Hair follicle dermal papilla cell (primary cell): ENCODE measurements at places on chromosomes 5 and 9. TPM values are rescaled to one million over a fixed set of nuclear protein-coding genes. Genes with fewer than 3 reads are reported as not detected.

The CDH12 gene
- 0.12 and 0.16 TPM in 2 replicates for total RNA-seq

The SPATA31E1 gene
- total RNA-seq: not detected in 2 replicates

The MSX2 gene
- 14.8 and 20.3 TPM in 2 replicates for total RNA-seq

The PFN3 gene
- total RNA-seq: not detected in 2 replicates
